ENCODE measurements at places on chromosomes 3 and 15.
A peak's percentile ranks its signal among the peaks of the same experiment; 100 is the strongest.

GRCh38 chr3:94522488-94522887 is 459.6 kb downstream of the NSUN3 start:
- no peaks in the 10 kb centered on the region for H3K36me3 ChIP-seq
- no peaks in the 10 kb centered on the region for H3K4me1 ChIP-seq
- H3K27ac ChIP-seq = no peak overlapping the region
- H3K27me3 ChIP-seq = no peaks in the 10 kb centered on the region

- H3K27me3 ChIP-seq = no peaks in the 10 kb centered on the region
- no peaks in the 10 kb centered on the region for H3K36me3 ChIP-seq
- no peak overlapping the region for H3K27ac ChIP-seq
- H3K4me1 ChIP-seq = peaks cover 3% of the 10 kb centered on the region
Observed at GRCh38 chr3:174097686-174098085, 700.1 kb downstream of the NLGN1 start.

- H3K27ac ChIP-seq = no peak overlapping the region
- H3K27me3 ChIP-seq = no peaks in the 10 kb centered on the region
- H3K36me3 ChIP-seq = no peaks in the 10 kb centered on the region
Observed at GRCh38 chr15:85495096-85495495, 114.7 kb downstream of the AKAP13 start.

DNA sequence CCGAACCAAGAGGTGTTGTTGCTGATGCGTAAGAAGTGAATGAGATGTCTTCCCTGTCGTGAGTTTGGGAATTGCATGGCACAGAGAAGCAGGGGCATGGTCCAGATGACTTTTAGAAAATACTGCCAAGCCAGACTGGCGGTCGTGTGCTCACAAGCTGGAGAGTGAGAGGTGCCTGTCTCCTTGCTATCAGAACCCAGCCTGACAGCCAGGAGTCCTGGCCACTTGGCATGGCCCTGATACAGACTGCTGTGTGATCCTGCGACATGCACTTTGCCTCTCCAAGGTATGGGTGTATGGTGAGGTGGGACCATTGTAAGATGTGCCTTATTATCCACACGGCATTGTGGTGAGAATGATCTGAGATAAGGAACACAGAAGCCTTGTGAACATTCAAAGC is 93.0 kb downstream of the SMAD3 start:
- H3K27me3 ChIP-seq = no peaks in the 10 kb centered on the region
- H3K4me3 ChIP-seq = no peak overlapping the region
- H3K4me1 ChIP-seq = peaks cover 16% of the 10 kb centered on the region
- H3K36me3 ChIP-seq = peaks cover 46% of the 10 kb centered on the region

DNA sequence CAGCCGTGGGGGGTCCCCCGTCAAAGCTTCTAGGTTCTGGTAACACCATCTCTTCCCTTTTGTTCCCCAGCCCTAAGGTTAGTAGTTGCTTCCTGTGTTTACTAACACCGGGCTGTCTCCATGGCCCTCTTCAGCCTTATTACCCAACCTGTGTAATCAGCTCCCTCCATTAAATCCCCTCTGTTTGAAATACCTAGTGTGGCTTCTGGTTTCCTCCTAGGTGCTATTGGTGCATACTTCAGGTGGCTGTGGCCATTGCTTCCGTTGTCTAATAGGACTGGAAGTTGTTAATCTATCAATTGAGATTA is 35.3 kb downstream of the MOBP start:
- no peaks in the 10 kb centered on the region for H3K36me3 ChIP-seq
- no peak overlapping the region for H3K4me3 ChIP-seq
- H3K4me1 ChIP-seq = no peaks in the 10 kb centered on the region
- no peak for DNase-seq
- H3K27me3 ChIP-seq = peaks cover 36% of the 10 kb centered on the region

DNA sequence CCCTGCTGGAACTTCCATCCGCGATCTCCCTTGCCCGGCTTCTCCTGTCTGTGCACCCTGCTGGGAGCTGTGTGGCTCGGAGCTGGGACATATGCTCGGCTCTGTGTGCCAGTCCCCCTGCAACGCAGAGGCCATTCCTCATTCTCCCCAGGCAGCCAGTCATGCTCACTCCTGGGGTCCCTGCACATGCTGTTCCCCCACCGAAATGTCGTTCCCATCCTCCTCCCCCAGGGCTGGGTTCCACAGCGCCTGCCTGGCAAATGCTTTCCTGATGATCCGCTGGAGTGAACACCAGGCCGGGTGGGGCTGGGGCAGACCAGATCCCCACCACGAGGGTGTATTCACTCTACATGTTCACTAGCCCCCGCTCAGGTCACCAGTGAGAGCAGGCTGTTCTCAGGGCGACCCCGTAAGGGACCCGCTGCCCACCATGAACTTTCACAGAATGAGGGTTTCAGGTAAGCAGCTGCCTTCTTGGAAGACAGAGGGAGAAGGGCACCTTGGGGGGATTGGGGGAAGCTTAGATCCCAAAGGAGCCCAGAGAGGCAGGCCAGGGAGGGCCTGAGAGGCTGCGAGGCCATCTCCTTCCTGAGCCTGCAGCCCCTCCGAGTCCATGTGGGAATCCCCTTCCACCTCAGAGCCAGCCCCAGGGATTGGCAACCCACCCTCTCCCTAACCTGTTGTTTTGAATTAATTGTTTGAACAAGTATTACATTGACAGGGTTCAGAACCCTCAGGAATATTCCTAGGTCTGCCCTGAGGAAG is 88.7 kb upstream of the IQSEC1 start:
- H3K27me3 ChIP-seq = no peaks in the 10 kb centered on the region
- H3K36me3 ChIP-seq = no peaks in the 10 kb centered on the region
- H3K27ac ChIP-seq = no peak overlapping the region
- DNase-seq = peak; percentile 25

DNA sequence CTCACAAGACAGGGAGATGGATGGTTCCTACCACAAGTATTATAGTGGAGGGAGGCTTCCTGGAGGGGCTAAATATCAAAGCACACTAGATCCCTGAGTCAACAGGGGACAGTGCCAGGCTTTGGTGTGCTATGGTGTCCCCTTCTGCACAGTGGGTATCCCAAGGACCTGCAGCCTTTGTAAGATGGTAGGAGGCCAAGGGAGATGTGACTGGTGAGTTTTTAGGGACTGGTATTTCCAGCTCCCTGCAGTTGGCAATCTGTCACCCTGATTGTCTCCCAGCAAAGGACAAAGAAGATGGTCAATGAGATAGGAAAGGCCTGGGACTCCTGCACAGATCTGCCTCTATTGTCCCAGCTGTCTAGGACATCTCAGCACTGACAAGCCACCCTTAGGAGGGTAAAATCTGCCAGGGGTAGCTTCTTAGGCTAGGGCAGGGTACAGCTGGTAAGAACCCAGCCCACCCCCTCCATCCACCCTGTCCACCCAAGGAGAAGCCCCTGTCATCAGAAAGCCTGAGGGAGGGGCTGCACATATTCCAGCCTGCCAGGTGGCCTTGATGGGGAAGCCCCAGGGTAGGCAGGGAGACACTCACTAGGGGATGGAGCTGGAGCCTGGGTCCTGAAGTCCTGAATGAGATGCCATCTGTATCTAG is 631 bp downstream of the CYP1A1 start:
- H3K27ac ChIP-seq = no peak overlapping the region
- no peaks in the 10 kb centered on the region for H3K36me3 ChIP-seq
- H3K4me1 ChIP-seq = peaks cover 10% of the 10 kb centered on the region
- peak; percentile 73 for DNase-seq

DNA sequence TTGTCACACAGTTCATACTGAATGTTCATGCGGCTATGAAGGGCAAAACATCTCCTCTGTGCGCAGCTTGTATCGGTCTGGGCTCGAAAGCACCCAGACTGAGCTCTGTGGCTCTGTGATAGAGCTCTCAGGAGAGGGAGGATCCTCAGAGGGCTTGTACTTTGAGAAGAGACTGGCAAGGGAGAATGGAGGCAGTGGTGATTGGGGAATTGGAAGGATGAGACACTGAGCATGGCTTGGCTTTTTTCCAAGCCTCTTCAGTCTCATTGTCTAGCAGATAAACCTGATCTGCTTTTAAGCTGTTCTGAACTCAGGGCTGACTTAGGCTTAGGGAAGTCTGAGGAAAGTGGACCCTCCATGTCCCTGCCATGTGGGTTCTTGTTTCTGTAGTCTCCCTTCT is 43.0 kb downstream of the RAD54L2 start:
- H3K27me3 ChIP-seq = no peaks in the 10 kb centered on the region
- no peak overlapping the region for H3K27ac ChIP-seq
- no peak for DNase-seq

All from osteoblast (primary cell).